NCI-H146 (cell line): ENCODE measurements at places on chromosomes 3 and 15.

GRCh38 chr3:190721330-190721729 lies 141.2 kb downstream of the GMNC start:
- peak; percentile 25 for DNase-seq

DNA sequence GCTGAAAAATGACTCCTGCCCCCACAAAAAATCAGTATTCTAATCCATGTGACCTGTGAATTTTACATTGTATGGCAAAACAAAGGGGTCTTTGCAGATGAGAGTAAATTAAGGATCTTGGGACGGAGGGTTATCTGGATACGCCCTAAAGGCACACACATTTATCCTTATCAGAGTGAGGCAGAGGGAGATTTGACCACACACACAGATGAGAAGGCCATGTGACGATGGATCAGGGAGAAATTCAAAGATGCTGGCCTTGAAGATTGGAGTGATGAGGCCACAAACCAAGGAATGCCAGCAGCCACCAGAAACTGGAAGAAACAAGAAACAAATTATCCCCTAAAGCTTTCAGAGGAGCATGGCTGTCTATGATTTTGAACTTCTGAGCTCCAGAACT lies 288.5 kb downstream of the XXYLT1 start:
- DNase-seq: no peak

DNA sequence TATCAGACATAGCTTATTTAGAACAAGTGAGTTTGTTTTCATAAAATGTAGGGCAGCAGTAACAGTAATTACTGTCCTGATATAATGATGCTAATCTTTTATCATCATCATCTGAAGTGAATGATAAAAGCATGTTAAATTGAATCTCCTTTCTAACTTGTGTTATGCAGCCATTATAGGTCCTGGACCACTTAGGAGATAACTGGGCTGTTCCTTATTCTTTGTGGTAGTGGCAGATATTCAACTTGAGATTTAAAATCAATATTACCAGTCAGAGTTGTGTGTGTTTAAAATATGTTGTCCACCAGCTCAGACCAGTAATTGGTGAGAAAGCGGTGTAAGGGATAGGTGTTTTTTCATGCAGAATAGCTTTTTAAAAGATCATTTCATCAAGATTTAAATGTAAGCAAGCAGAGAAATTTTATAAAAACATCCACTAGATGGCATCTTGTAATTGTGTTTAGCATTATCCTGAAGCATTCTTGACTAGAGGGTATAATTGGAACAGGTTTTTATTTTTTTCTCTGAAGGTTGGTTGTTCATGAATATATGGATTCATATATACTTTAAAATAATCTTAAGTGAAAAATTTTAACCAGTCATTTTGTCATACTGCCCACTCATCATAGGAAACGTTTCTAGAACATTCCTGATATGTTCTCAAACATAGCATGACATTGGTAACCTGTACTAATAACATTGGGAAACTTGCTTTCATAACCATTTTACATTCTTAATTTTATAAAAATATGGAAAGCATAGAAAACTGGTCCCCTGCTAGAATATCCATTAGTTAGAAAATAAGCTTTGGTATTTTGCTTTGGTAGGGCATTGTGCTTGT lies 153.9 kb downstream of the BBX start:
- DNase-seq: peak; percentile 71

GRCh38 chr3:45534632-45535031 lies 59.9 kb upstream of the LIMD1 start:
- DNase-seq: no peak

GRCh38 chr3:150635526-150635925 lies 32.4 kb downstream of the SELENOT start:
- DNase-seq: no peak

GRCh38 chr3:9809239-9809614 lies 835 bp upstream of the TTLL3 start:
- DNase-seq: no peak

DNA sequence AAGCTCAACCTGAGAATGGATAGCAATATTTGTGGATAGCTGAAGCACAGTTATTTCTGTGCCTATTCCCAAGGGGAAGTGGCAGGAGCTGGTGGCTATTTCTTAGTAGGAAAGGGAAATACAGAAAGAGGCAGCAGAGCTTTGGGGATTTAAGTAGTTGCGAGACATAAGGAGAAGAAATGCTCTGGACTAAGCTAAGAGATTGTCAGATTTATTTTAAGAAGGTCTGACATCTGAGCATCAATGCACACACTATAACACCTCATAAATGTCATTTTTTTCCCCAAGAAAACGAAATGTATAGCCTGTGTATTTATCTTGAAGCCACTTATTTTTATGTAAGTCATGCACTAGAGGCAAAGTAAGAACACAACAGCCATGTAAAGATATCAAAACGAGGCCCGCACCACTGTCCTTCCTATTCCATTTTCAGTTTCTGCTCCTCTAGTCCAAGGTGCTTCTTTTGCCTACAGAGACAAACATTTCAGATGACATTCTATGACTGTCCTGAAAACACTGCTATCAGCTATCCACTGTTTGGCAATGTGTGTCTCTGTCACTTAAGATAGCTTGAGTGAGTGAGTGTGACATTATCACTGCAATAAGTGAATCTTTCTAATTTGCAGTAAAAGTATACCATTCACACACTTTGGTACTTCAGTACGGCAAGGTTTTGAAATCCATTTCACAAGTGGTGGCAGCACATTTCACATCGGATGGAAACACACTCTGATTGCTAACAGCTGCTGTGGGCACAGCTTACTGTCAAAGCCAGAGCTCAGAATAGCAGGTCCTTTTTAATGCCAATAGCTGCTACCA lies 62.7 kb upstream of the ICE2 start:
- no peak for DNase-seq

DNA sequence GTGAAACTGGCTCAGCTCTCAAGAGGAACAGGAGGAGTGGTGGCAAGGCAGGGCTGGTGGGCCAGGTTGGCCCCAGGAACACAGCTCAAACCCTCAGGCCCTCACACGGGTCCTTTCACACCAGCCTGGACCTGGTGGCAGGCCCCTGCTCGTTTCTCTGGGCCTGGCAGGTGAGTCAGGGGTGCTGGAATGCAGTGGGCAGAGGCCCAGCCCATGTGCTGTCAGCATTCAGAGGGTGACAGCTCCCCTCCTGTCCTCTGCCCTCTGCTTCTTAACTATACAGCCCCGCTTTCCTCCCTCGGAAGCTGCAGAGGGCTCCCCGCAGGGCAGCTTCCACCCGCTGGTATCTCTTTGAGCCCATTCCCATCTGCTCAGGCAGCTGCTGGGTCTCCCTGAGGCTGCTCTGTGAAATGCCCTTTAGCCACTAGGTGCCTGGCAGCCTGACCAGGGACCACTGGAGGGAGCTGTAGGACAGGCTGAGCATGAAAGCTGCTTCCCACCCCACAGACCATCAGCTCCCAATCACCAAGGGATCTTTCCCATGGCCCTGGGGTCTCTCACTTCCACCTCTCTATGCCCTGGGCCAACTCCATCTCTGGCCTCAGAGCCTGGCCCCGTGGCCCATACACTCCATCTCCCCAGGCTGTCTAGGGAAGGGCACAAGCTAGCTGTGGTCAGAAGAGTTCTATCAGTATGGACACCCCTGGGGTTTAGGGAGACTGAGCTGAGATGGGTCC lies 24.8 kb downstream of the SHF start:
- DNase-seq: peak; percentile 77

DNA sequence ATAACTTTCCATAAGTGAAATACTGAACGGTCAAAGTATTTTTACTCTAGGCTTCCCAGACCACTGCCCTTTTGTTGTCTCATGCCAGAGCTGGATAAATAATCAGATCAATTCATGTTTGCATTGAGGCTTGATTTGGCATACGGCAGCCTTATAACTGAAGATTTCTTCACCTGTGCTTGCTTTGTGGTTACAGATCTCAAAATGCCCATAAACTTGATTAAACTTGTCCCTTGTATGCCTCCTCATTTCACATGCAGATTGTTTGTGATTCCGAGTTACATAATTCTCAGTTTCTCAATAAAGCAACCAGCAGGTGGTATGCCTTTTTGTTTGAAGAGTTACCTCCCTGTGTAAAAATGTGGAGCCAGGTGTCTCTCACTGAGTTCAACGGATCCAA lies 211.4 kb upstream of the LRIG1 start:
- peak; percentile 1 for DNase-seq

DNA sequence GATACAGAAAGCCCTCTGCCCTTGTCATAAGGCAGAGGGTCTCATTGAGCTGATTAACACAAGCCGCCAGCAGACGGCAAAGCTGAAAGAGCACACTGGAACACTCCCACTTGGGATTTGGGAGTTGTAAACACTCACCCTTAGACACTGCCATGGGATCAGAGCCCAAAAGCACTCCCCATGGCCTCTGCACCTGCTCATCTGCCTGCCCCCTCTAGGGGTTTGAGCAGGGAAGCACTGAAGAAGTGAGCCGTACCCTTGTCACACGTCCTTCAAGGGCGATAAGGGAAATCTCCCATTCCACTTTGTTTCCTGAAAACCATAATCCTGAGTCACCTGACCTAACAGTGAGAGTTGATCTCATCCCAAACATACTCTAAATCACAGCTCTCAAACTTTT lies 14.7 kb downstream of the FSIP1 start:
- no peak for DNase-seq

- no peak for DNase-seq
Measured at GRCh38 chr3:89912031-89912430, 804.6 kb downstream of the EPHA3 start.

- DNase-seq: no peak
Measured at GRCh38 chr15:79919749-79920511, 23.1 kb upstream of the MTHFS start.

DNA sequence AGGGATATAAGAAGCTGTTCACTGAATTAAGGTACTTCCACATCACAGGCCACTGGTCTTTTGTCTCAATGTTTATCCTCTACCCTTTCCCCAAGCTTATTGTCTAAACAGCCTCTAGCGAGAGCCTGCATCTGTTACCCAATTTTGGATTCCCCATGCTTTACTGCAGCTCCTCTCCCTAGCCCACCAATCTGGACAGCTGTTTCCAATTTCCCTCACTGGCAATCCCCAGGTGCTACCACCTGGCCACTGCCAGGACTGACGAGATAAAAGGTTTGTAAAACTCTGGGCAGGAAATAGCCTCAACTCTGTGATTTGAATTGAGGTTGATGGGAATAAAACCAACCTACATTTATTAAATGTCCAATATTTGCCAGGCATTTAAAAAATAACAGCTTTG lies 58.0 kb upstream of the TEX9 start:
- DNase-seq: peak; percentile 86

- peak; percentile 24 for DNase-seq
Measured at GRCh38 chr3:8441969-8442559, 59.6 kb upstream of the LMCD1 start.

DNA sequence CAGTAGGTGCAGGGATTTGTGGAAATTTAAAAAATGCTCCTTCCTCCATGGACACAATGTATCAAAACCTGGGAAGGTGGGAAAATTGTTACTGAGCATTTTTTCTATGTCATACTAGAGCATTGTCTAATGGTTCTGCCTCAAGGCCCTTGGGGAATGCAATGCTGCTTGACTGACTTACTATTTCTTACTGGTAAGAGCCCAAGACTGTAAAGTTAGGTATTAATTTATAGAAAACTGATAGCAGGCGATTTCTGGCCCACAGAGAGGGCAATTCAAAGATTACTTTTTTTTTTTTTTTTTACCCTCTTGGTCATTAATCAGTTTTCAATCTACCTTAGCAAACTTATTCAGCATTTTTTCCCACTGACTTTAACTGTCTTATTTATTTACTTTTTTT lies 38.5 kb upstream of the MRPL3 start:
- no peak for DNase-seq
